ENCODE measurements at places on chromosomes 12 and 14.

DNA sequence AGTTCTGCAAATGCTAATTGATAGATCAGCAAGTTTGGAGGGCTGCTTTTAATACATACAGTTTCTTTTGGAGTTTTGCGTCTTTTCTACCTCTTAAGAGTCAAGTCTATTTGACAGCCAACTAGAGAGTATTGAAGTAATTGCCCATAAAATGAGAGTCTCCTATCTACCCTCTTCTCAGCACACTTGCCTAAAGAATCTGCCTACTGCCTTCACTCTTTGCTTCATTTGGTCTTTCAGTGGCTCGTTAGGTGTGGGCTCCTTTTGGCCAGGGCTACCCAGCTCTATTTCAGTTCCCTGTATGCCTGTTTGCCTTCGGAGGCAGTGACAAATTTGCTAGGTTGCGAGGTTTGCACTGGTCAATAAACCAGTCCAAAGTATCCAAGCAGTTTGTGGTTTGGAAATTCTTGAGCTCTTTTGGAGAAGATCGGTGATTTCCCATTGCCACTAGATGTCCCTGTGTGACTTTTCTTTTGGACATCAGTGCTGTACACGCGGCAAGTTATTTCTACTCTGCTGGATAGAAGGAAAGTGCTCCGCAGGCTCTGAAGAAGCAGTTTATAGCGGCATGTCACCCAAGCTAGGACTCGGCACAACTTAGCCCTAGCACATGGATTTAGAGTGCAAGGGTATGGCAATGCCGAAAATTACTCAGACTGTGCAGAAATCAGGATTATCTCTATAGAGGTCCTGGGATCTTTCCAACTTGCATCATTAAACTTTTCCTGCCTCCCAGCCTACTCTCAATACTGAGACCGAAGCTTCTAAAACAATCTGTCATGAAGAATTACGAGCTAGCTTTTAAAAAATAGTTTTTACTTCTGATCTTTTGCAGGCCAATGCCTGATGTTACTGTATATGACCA is 38.6 kb downstream of the MGST1 start:
- H3K4me1 ChIP-seq, result no peaks in the 10 kb centered on the region
- H3K27me3 ChIP-seq, result no peaks in the 10 kb centered on the region
- H3K36me3 ChIP-seq, result no peaks in the 10 kb centered on the region
- H3K4me3 ChIP-seq, result no peak overlapping the region
- H3K27ac ChIP-seq, result no peak overlapping the region

DNA sequence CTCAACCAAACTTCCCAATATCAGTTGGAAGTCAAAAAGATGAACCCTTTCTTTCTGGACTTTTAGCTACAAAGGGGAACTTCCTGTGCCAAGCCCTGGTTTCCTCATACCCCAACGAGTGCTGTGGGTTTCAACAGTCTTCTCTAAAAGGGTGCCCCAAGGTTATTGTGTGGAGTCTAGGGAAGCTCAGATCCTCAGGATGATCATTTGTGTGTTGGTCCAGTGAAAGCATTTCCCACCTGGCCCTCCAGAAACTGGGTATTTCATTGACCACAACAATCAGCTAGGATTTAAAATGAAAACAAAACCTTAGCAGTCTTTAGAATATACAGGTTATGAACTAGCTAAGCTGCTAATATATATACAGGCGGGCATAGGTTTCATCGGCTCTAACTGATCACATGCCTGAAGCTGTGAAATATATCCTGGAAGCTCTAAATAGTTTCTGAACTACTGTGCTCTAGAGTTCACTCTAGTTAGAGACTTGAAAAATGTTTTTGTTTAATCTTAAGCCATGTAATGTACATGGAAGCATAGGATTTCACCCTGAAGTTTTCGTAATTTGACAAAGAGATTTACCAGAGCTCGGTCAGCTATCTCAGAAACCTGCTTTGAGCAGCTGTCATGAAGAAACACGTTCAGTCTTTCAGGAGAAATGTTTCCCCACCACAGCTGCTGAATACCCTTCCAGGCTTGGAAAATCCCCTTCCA is 29.6 kb downstream of the P2RX4 start:
- H3K4me3 ChIP-seq, result no peak overlapping the region
- H3K27ac ChIP-seq, result peak overlapping the region; percentile 79
- H3K4me1 ChIP-seq, result peaks cover 28% of the 10 kb centered on the region

DNA sequence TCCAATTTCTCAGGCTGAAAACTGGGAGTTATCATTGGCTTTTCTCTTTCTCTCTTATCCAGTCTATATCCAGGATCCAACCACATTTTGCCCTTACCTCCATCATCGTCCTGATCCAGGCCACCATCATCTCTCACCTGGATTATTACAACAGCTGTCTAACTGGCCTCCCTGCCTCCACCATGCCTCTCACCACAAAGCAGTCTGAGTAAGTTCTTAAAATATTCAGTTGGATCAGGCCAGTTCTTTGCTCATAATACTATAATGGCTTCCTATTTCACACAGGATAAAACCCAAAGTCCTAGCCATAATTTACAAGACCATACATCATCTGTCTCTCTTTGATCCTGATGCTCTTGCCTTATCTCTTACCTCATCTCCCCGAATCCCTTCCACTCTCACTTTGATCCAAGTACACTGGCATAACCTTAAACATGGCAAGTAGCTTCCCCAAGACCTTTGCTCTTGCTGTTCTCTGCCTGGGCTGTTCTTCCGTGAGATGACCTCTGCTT is 133.4 kb upstream of the RAP1B start:
- no peak overlapping the region for H3K27ac ChIP-seq
- H3K36me3 ChIP-seq, result peaks cover 7% of the 10 kb centered on the region
- H3K4me1 ChIP-seq, result peaks cover 23% of the 10 kb centered on the region
- no peak overlapping the region for H3K4me3 ChIP-seq
- H3K27me3 ChIP-seq, result no peaks in the 10 kb centered on the region

DNA sequence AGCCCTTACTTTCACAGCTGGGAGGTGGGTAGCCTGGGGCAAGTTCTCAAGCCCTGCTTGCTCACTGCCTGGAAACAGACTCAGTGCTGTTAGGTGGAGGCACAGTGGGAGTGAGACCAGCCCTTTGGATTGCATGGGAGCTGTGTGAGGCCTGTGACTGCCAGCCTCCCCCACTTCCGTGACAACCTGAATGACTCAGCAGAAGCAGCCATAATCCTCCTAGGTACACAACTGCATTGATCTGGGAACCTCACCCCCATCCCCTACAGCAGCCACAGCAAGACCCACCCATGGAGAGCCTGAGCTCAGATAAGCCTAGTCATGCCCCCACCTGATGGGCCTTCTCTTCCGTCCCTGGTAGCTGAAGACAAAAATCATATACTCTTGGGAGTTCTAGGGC is 26.4 kb downstream of the ALG10 start:
- no peaks in the 10 kb centered on the region for H3K4me1 ChIP-seq
- H3K36me3 ChIP-seq, result no peaks in the 10 kb centered on the region
- H3K27ac ChIP-seq, result no peak overlapping the region
- H3K27me3 ChIP-seq, result no peaks in the 10 kb centered on the region
- no peak overlapping the region for H3K4me3 ChIP-seq
- DNase-seq, result no peak

DNA sequence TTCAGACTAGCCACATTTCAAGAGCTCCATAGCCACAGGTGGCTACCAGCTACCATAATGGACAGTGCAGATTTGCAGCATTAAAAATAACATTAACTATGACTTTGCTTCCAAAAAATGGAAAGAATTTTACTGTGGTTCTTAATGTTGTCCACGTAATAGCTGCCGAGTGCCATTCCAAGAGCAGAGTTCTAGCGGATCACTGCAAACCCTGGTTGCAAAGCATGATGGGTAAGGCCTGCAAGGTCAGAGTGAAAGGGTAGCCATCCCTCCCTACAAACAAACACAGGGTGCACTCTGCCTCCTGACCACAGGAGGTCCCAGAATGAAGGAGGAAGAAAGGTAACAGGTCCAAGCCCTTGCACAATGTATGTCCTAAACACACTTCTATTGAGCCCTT is 157.6 kb downstream of the DPF3 start:
- H3K27ac ChIP-seq, result no peak overlapping the region
- no peaks in the 10 kb centered on the region for H3K27me3 ChIP-seq
- no peaks in the 10 kb centered on the region for H3K36me3 ChIP-seq
- H3K4me1 ChIP-seq, result no peaks in the 10 kb centered on the region

- no peaks in the 10 kb centered on the region for H3K4me1 ChIP-seq
- H3K27me3 ChIP-seq, result no peaks in the 10 kb centered on the region
- no peaks in the 10 kb centered on the region for H3K36me3 ChIP-seq
- H3K4me3 ChIP-seq, result no peak overlapping the region
- H3K27ac ChIP-seq, result no peak overlapping the region
These were observed 353.0 kb downstream of the RAD51B start for GRCh38 chr14:68172627-68173026.

GRCh38 chr12:130031571-130032189 is 127.9 kb upstream of the TMEM132D start:
- no peak overlapping the region for H3K27ac ChIP-seq
- H3K4me3 ChIP-seq, result no peak overlapping the region

- no peak overlapping the region for H3K27ac ChIP-seq
- H3K4me1 ChIP-seq, result peaks cover 9% of the 10 kb centered on the region
- H3K4me3 ChIP-seq, result no peak overlapping the region
- peaks cover 2% of the 10 kb centered on the region for H3K36me3 ChIP-seq
These were observed 15.3 kb downstream of the NKX2-1 start for GRCh38 chr14:36504771-36505175.

DNA sequence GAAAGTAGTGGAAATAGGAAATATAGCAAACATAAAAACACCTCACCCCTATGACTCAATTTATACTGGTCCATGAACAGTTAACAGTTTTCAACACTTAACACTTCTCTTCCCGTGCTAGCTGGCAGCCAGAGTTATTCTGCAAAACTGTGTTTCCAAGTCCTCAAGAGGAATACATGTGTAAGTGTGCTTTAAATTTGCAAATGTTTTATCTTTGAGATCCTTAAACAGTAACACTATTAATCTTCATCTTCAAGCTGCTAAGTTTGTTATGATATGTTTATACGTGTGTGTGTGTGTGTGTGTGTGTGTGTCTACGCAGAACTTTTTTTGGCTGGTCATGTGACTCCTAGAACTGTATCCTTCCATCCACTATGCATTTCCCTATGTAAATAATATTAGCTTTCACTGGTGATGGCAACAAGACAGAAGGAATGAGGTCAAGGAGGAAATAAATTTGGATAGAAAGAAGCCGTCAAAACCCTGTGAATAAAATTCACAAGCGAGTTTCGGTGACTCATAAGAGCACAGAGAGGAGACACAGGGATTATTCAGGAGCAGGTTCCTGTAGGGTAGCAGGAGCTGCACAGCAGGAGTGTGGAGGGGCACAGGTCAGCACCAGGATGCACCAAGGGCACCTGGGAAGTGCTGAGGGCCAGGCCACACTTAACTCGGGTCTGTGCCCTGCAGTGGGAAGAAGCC is 105.9 kb upstream of the ETV6 start:
- H3K27ac ChIP-seq, result no peak overlapping the region
- no peaks in the 10 kb centered on the region for H3K27me3 ChIP-seq
- no peak overlapping the region for H3K4me3 ChIP-seq
- H3K4me1 ChIP-seq, result peaks cover 54% of the 10 kb centered on the region
- no peaks in the 10 kb centered on the region for H3K36me3 ChIP-seq

DNA sequence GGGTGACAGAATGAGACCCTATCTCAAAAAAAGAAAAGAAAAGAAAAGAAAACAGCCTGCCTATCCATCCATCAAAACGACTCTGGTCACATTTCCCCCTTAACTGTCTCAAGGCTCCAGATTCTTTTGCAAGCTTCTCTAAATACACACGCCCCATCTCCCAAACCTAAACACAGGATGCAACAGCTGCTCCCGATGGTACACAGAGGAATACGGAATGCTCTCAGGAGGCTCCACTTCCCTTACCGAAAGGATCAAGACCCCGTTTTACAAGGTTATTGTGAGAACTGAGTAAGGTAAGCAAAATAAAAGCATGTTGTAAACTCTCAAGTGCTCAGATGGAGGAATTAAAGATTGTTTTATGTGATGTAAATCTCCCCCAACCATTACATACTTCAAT is 62.3 kb downstream of the NT5DC3 start:
- H3K36me3 ChIP-seq, result peaks cover 33% of the 10 kb centered on the region
- no peak for DNase-seq
- no peaks in the 10 kb centered on the region for H3K27me3 ChIP-seq
- no peak overlapping the region for H3K4me3 ChIP-seq
- no peaks in the 10 kb centered on the region for H3K4me1 ChIP-seq

DNA sequence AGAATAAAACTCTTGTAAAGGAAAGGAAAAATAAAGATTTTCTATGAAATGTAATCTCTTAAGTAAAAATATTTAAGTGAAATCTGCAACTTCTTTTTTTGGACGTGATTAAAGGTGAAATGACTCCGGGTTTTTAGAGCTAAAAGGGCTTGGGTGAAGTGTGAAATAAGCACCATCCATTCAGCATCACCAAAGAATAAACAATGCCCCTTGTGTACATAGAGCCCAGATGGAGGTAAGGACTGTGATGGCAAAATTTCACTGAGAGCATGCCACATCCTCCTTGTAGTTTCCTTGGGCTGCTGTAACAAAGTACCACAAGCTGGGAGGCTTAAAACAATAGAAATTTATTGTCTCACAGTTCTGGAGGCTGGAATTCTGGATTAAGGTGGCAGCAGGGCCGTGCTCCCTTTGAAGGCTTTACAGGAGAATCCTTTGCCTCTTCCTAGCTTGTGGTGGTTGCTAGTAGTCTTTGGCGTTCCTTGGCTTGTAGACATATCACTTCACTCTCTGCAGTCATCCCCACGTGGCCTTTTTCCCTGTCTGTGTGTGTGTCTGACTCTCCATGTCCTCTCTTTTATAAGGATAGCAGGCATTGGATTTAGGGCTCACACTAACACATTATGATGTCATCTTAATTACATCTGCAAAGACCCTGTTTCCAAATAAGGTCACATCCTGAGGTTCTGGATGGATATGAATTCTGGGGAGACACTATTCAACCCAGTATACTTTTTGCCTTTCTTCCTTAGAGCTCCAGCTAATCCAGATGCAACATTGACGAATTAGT is 24.2 kb downstream of the ZNF664 start:
- H3K36me3 ChIP-seq, result peaks cover 12% of the 10 kb centered on the region
- peaks cover 20% of the 10 kb centered on the region for H3K4me1 ChIP-seq
- DNase-seq, result no peak
- no peak overlapping the region for H3K4me3 ChIP-seq
- no peaks in the 10 kb centered on the region for H3K27me3 ChIP-seq

- no peak overlapping the region for H3K27ac ChIP-seq
- H3K27me3 ChIP-seq, result no peaks in the 10 kb centered on the region
- H3K4me3 ChIP-seq, result no peak overlapping the region
- no peak for DNase-seq
- H3K4me1 ChIP-seq, result no peaks in the 10 kb centered on the region
These were observed 250.4 kb upstream of the SEL1L start for GRCh38 chr14:81784084-81784483.

GRCh38 chr14:104091927-104092771 is 6.6 kb downstream of the ASPG start:
- no peak for DNase-seq
- H3K4me1 ChIP-seq, result peaks cover 3% of the 10 kb centered on the region
- no peak overlapping the region for H3K4me3 ChIP-seq
- H3K36me3 ChIP-seq, result no peaks in the 10 kb centered on the region

GRCh38 chr12:92363295-92364146 is 217.9 kb upstream of the BTG1 start:
- peaks cover 15% of the 10 kb centered on the region for H3K36me3 ChIP-seq
- H3K27ac ChIP-seq, result peak overlapping the region; percentile 93
- no peaks in the 10 kb centered on the region for H3K27me3 ChIP-seq
- peaks cover 44% of the 10 kb centered on the region for H3K4me1 ChIP-seq

- no peak for DNase-seq
- no peaks in the 10 kb centered on the region for H3K4me1 ChIP-seq
- no peak overlapping the region for H3K27ac ChIP-seq
- H3K36me3 ChIP-seq, result no peaks in the 10 kb centered on the region
These were observed 126.1 kb downstream of the KCNK10 start for GRCh38 chr14:88196925-88197324.

Measured in activated CD8-positive, alpha-beta T cell treated with anti-CD3 and anti-CD28 coated beads for 36 hours (primary cell).